GM12864 (cell line): ENCODE measurements at places on chromosomes 16 and 17.

DNA sequence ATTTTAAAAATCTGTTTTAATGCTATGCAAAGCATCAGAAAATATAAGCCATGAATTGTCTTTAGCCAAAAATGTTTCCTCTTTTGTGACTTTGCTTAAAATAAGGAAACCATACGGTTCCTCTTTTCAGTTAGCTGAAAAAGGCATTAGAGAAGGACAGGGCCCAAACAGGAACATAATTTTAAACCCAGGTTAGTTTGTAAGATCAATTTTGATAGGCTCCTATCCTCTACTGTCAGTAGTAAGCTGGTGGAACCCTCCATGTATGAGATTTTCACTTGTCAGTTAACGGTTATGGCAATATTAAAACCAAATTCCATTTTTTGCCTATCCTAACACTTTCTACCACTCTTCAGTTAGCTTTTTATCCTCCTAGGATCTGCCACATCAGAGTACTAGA lies 4.3 kb downstream of the EVI2B start:
- DNase-seq: peak; percentile 67

DNA sequence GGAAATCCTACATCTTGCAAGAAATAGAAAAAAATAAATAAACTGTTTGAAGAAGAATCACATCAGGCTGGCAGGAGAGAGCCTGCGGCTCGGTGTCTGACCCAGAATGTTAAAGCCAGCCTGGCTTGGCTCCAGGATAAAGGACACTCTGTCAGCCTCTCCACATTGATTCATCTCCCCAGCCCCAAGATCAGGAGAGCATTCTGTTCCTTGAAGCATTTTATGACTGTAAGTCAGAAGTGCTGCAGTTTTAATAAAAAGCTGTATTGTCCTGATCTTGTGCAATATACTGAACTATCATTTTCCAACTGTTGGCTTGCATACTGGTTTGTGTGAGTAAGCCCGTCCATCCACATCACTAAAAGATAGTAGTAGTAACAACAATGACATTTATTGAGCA lies 426.6 kb downstream of the HAPSTR1 start:
- DNase-seq: no peak

- DNase-seq: no peak
These were observed 751 bp downstream of the DCAF7 start for GRCh38 chr17:63550817-63551639.

- DNase-seq: no peak
These were observed 1.7 kb downstream of the ATP6V0A1 start for GRCh38 chr17:42460371-42460770.

DNA sequence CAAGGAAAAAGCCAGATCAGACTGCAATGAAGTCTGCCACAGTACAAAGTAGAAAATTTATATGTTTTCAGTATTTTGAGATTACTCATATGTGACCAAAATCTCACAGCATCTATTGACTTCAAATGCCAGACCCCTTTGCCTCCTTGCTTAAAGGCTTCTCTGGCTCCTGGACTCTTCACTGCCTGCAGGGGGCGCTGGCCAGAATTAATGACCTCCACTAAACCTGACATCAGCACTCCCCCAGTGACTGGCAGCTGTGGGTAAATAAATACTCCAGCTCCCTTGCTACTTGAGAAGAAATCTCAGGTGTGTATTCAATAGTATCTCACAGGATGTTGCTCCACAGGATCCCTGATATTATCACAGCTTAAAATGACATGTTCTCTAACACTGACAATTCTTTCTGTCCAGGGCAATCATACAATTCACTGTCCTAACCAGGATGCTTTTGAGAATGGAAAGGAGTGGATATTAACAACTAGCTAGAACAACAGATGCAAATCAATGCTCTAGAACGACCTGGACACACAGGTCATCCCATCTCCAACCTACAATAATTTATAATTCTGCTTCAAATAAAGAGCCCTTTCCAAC lies 4.0 kb downstream of the BECN1 start:
- peak; percentile 19 for DNase-seq

DNA sequence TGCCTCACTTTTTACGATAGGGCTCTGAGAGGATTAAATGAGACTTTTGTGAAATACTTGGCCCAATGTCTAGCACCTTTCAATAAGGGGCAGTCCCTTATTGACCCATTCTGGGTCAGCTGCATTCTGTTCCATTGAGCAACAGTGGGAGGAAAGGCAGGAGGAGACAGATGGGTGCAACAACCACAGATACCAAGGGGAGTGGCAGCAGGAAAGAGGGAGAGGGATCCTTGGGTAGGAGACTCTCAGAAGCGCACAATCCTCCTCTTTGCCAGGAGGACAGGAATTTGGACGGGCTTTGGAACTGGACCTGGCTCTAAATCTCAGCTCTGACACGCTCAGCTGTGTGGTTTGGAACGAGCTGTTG lies 3.5 kb downstream of the PIPOX start:
- no peak for DNase-seq
